ENCODE measurements at places on chromosomes 11 and 22.

GRCh38 chr22:20651286-20651685 lies 122.6 kb upstream of the SERPIND1 start:
- DNase-seq, result no peak

- DNase-seq, result peak; percentile 11
Measured at GRCh38 chr22:35840302-35840739, 122.6 kb downstream of the APOL5 start.

GRCh38 chr11:119729581-119729927 lies 554 bp upstream of the NECTIN1 start:
- no peak for DNase-seq

DNA sequence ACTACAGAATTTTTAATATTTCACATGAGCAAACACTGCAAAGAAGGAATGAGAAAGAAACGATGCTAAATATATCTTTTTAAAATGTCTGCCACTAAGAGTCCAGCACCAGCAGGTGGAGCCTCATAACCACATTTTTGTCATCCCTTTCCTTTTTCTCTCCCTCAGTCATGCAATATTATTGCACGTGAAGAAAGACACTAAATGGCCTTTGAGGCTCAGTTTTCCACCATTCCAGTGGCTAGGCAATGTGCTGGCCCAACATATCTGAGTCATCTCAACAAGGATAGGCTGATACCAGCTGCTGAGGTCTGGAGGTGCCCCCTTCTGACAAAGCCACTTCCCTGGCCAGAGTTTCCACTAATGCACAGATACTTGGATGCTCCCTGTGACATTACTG lies 1.8 kb downstream of the ALKBH8 start:
- DNase-seq, result peak; percentile 31

DNA sequence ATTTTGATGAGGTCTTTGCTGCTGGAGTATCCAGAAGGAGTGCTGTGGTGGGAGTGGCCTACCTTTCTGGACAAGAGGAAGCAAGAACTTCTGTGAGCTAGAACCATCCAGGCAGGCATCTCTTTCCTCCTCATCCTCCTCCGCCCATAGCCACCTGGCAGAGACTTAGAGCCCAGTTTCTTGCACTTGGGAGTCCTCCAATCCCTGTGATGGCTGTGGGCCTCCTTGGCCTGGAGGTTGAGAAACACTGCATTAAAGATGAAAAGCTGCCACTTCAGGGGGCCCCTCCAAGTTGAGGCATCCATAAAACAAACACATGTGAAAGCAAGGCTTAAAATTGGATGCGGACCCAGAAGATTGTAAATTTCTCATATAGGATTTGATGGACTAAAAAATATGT lies 110.3 kb downstream of the ZBTB16 start:
- no peak for DNase-seq

GRCh38 chr11:61058583-61059259 lies 43.6 kb upstream of the CD5 start:
- no peak for DNase-seq

GRCh38 chr11:34603129-34604001 lies 17.5 kb upstream of the EHF start:
- DNase-seq, result no peak

- DNase-seq, result peak; percentile 74
Measured at GRCh38 chr11:2268729-2269600, 1.4 kb downstream of the ASCL2 start.

DNA sequence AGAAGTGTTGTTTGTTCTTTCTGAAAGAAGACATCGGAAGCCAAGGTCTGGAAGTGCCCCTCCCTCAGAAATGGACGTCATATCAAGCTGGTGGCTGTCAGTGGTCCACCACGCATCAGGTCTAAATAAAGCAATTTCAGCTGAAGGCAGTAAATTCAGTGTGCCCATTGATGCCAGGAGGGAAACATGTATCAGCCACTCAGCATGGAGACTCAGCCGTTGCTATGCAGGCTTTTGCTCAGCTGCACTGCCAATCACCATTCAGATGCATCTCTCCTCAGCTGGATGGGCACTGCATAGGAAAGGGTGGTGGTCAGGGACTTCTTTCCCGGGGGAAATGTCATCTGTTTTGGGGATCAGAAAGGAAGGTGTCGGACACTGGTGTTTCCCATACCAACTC lies 878.2 kb downstream of the NTM start:
- DNase-seq, result no peak

GRCh38 chr22:35834061-35834460 lies 116.4 kb downstream of the APOL5 start:
- peak; percentile 18 for DNase-seq

- DNase-seq, result no peak
Measured at GRCh38 chr11:76843907-76844306, 16.8 kb upstream of the ACER3 start.

GRCh38 chr22:40031766-40032470 lies 37.2 kb downstream of the FAM83F start:
- no peak for DNase-seq

- DNase-seq, result no peak
Measured at GRCh38 chr11:71443736-71444445, 4.3 kb downstream of the DHCR7 start.

GRCh38 chr11:20127671-20128527 lies 32.4 kb downstream of the DBX1 start:
- DNase-seq, result peak; percentile 69

DNA sequence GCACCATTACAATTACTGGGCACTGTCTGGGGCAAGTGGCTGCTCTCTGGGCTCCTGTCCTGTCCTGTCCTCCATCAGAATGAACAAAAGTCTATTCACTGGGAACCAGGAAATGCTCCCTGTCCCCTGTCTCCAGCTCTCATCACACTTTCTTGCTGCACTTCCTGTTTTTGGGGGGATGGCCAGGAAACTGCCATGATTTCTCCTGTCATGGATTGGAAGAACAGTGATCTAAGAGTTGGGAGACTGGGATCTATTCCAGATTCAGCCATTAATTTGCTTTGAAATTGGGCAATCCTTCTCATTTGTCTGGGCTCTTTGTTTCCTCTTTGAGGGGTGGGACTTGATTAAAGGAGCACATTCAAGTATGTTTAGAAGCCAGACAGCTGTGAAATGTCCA lies 61.4 kb upstream of the KIRREL3 start:
- no peak for DNase-seq

GRCh38 chr11:3764266-3764665 lies 33.1 kb downstream of the NUP98 start:
- DNase-seq, result no peak

DNA sequence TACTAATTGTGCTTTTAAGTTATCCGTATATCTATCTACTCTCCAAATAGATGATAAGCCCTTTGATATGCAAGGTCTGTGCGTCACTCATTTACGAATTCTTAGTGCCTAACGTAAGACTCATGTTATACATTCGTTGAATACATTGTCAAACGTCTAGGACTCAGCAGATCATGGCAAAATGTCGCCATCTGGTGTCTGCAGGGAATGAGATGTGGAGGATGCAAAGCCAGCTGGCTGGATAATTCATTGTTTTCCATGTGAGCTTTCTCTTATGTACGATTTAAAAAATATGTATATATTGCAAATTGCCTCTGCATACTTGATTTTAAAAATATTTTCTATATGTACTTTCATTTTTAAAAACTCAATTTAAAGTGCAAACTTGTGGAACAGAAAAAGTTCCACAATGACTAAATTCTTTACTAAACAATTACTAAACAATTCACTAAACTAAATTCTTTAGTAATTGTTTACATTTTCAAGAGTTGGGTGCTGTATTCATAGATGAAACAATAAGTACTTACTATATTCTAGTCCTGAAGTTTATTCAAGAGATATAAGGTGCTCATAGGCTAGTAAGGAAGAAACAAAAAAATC lies 33.8 kb downstream of the ZNF202 start:
- DNase-seq, result peak; percentile 26

- no peak for DNase-seq
Measured at GRCh38 chr11:111386611-111387150, 7.6 kb upstream of the POU2AF1 start.

GRCh38 chr11:64747961-64748665 lies 4.2 kb upstream of the RASGRP2 start:
- DNase-seq, result no peak

DNA sequence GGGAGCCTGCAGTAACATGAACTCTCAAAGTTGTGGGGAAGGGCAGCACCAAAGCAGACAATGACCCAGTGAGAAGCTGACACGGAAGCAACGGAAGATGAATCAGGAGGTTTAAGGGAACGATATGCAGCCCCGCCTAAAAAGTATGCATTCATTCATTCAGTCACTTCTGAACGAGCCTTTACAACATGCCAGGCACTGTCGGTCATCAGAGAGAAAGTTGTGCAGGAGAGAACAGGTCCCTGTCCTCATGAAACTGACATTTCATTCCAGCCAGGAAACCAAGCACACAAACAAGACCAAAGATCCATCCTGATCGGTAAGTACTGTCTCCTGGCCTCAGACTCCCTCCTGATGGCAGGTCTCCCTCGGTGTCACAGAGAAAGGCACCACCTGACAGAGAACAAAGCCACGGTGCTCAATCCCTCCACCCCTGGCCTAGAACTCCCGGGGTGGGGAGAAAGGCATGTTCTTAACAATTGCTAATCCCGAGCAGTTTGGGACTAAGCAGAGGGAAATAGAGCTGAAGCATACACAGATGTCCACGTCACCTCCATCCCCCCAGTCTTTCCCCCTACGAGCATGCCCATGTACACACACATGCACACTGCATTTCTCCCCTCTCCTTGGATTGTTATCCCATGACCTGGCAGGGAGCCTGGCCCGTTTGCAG lies 49.3 kb downstream of the LRFN4 start:
- peak; percentile 61 for DNase-seq

DNA sequence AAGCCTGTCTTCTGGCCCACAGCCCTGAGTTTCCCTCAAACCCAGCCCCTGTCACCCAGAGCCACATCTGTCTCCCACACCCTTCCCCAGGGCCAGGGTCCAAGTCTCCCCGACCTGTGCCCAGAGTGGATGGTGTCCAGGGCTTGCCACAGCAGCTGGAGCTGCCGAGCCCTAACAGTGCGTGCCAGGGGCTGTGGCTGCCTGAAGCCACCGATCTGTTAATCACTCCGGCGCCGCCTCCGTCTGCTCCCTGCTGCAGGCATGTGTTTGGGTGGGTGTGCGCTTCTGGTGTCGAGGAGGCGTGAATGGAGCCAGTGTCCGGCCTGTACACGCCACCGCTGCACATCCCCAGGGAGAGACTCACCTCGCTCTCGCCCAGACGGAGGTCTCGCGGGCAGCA lies 26.1 kb downstream of the SHISAL1 start:
- no peak for DNase-seq

GRCh38 chr11:118610773-118611432 lies 3.5 kb downstream of the PHLDB1 start:
- DNase-seq, result peak; percentile 43

GRCh38 chr11:88175569-88176075 lies 379 bp upstream of the RAB38 start:
- peak; percentile 10 for DNase-seq

DNA sequence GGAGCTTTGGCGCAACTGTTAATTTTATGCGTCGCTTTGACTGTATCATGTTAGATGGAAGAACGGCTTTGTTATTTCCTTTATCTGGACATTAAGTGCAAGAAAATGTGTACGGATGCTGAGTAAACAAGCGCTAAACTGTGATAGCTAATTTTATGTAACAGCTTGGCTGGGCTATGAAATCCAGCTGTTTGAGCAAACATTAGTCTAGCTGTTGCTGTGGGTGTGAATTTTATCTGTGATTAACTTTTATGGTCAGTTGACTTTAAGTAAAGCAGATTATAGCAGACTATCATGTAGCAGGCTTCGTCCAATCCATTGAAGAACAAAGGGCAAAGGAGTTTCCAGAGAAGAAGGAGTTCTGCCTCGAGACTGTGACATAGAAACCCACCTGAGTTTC lies 14.0 kb downstream of the OR8A1 start:
- DNase-seq, result no peak

GRCh38 chr11:83540112-83540675 lies 254.0 kb upstream of the CCDC90B start:
- DNase-seq, result no peak

- no peak for DNase-seq
Measured at GRCh38 chr11:8062781-8063257, 18.2 kb upstream of the TUB start.

DNA sequence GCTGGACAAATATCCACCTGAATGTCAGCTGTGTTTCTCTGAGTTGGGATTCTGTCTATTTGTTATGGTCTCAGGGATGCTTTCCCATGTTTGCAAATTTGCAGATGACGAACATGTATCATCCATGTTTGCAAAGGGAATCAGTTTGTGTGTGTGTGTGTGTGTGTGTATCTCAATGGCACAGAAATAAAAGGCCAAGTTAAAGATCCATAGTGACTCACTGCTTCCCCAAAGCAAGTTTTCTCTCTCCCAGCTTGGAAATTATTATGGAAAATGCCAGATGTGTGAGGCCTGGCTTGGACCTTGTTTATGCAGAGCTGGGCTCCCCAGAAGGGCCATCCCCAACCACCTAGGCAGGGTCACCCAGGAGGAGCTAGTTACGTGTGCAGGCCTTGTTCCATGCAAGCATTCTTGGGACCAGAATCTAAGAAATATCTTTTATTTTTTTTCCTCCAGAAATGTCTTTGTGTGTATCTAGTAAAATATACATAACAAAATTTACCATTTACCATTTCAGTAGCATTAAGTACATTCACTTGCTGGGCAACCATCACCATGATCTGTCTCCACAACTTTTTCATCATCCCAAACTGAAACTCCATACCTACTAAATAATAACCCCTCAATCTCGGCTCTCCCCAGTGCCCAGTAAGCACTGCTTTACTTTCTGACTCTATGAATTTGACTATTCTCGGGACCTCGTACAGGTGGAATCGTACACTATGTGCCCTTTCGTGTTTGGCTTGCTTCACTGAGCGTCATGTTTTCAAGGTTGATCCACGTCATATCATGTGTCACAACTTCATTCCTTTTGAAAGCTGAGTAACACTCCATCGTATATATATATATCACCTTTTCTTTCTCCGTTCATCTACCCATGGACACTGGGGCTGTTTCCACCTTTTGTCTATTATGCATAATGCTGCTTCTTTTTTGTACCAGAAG lies 56.6 kb upstream of the WNT7B start:
- DNase-seq, result no peak

- DNase-seq, result peak; percentile 73
Measured at GRCh38 chr11:124069429-124070401, 28.6 kb upstream of the OR10G7 start.
